T1000 (cell line): ENCODE measurements at places on chromosomes 7 and 10.

GRCh38 chr7:26735976-26736600 is 128.3 kb downstream of the SKAP2 start:
- no peak for DNase-seq

- no peak for DNase-seq
Measured at GRCh38 chr7:73565675-73566340, 8.3 kb upstream of the BCL7B start.

DNA sequence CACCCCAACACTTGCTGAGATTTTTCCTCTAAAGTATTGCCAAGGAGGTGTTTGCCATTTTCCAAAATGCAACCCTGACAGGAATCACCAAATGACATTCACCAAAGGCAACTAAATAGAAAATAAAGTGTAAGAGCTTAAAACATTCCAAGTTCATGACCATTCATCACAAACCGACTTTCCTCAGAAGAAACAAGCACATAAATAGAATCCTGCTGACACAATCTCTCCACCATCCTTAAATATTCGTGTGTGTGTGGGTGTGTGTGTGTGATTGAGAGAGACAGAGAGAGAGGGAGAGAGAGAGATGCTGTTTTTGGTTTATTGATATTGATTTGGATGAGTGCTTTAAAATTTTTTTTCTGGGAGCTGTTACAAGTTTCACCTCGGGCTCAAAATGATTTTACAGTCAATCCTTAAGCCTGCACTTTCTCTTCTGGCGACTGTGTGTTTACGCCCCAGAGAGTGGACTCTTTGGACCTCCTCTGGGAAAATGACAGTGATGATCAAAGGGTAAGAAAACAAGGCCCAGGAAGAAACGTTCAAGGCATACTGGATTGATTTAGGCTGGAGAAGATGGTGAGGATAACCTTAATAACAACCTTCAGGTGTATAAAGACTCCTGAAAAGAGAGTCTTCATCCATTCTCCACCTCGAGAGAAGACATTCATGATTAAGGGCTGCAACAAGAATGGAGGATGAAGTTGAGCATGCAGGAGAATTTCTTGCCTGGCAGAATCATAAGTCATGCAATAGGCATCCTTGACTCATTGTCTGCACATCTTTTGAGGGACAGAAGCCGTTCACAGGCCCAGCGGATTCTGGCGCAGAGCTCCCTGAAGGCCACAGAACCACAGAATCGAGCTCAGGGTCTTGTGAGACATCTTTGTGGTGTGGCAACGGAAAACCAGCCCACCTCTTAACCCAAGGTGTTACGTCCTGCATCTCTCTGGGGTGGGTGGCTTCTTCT is 104.4 kb upstream of the FGFR2 start:
- DNase-seq = no peak

- DNase-seq = no peak
Measured at GRCh38 chr7:148664324-148664723, 34.4 kb upstream of the CUL1 start.

- DNase-seq = no peak
Measured at GRCh38 chr7:141161550-141162535, 88.0 kb downstream of the TMEM178B start.

- DNase-seq = no peak
Measured at GRCh38 chr10:127216786-127217185, 20.4 kb upstream of the INSYN2A start.

DNA sequence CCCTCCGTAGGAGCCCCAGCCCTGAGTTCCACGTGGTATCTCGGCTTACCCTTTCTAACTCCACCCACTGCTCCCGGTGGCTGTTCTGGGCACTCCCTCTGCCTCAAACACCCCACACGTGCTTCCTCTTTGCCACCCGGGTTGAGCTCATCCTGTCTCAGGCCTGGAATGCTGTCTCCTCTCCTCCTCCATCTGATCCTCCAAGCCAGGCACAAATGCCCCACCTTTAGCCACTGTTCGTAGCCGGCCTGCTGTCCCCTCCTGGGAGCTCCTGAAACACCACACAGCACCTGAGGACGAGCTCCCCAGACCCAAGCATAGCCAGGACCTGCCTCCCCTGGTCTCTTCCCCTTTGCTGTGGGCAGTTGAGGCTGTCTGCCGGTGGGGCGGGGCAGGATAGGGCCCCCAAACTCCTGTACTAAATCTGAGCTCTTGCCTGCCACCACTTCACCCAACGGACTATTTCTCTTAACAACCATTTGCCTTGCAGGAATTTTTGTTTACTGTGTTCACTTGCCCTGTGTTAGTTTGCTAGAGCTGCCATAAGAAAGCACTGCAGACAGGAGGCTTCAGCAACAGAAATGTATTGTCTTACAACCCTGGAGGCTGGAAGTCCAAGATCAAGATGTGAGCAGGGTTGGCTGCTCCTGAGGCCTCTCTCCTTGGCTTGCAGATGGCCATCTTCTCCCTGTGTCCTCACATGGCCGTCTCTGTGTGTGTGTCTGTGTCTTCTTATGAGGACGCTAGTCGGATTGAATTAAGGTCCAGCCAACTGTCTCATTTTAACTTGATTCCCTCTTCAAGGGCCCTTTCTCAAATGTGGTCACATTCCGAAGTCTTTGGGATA is 58.3 kb upstream of the SHH start:
- no peak for DNase-seq
